Activated T-helper 2 cell treated with anti-CD3 and anti-CD28 coated beads, Interferon-gamma antibody, Interleukin-2, Interleukin-4, amounts not matched to agents 10 μg/mL and 5 μg/mL and 100 μg/mL, durations not matched to agents 14 hours and 24 hours and 36 hours (primary cell): ENCODE measurements at places on chromosomes 7 and 10. TPM values are rescaled to one million over a fixed set of nuclear protein-coding genes. Genes with fewer than 3 reads are reported as not detected.

The HOXA6 gene
- not detected in 2 replicates for total RNA-seq

- peak; percentile 34 for DNase-seq
These were observed at the start of gene HACD1 for GRCh38 chr10:17617031-17617911. TSS of gene HACD1 (minus strand) at chr10:17617374. CDS start at chr10:17617339, 35 bp downstream.

The GNGT1 gene
- total RNA-seq = not detected in 2 replicates

The STYXL1 gene
- 27.7 and 36.1 TPM in 2 replicates for total RNA-seq

DNA sequence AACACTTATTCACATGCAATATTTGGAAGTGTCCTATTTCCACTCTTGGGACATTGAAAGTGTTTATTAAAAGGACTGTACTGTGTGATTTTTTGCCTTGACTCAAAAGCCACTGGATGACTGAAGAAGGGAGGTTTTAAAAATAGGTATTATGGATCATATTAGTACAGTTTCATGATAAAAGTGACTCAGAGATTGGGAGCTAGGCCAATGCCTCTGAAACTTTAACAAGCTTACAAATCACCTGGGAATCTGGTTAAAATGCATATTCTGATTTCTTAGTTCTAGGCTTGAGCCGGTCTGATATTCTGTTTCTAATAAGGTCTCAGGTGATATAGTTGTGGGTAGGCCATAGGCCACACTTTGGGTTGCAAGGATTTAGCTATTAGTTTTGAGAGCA is 191.2 kb downstream of the PLXDC2 start:
- DNase-seq = no peak

- DNase-seq = no peak
These were observed 20.8 kb downstream of the CCDC6 start for GRCh38 chr10:59885430-59886134.

The ANKRD7 gene
- not detected in 2 replicates for total RNA-seq

DNA sequence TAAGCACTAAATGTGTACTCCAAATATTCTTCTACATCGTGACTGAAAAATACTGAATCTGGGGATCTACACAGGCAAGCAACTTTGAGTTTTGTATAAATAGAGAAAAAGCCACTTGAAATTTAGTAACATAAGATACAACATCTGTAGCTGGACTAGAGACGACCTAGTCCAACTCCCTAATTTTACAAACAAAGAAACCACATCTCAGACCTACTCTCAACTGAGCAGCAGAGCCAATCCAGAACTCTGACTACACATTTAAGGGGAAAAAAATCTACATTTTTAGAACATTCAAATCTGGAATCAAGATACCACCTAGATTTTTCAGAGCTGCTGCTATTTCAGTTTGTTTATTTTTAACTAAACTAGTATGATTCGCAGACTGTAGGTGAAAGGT is 88.9 kb downstream of the CABCOCO1 start:
- no peak for DNase-seq

The MTURN gene
- total RNA-seq = 4.0 and 4.7 TPM in 2 replicates

GRCh38 chr7:74344132-74344496 is 54.9 kb downstream of the CLIP2 start:
- DNase-seq = no peak

- no peak for DNase-seq
These were observed 56.7 kb downstream of the OSBPL3 start for GRCh38 chr7:24923172-24923865.

The FZD8 gene
- total RNA-seq = 1.0 and 1.1 TPM in 2 replicates

The PBLD gene
- 1.3 TPM in 2 replicates for total RNA-seq
